Urinary bladder (tissue), 4 donors: ENCODE measurements at places on chromosomes 6 and 20.

GRCh38 chr6:162442687-162443086 is 284.9 kb downstream of the PRKN start:
- DNase-seq: no peak

DNA sequence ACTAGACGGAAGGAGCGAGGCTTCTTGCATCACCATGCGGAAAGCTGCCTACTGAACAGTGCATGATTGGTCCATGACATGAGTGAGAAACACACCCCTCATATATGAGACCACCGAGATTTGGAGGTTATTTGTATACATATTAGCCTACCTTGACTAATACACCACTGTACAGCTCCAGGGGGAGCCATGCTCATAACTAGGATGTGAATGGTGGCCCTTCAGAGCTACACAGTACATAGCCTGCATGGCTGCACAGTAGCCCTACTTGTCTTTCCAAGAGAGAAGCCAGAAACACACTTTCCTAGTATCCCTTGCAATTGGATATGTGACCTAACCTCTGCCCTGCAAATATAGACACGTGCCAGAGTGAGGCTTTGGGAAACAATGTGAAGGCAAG is 21.8 kb upstream of the MCUR1 start:
- no peak for DNase-seq

DNA sequence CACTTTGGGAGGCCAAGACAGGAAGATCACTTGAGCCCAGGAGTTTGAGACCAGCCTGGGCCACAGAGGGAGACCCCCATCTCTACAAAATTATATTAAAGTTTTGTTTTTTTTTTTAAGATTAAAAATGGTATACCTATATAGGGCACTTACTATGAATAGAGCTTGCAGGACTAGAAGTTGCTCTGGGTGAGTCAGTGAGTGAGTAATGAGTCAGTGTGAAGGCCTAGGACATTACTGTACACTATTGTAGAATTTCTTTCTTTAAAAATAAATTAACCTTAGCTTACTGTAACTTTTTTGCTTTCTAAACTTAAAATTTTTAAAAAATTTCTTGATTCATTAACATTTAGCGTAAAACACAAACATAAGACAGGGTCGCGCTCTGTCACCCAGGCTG is 29.7 kb downstream of the STK35 start:
- no peak for DNase-seq

GRCh38 chr6:35041086-35041861 is 99.9 kb downstream of the TCP11 start:
- DNase-seq: no peak

DNA sequence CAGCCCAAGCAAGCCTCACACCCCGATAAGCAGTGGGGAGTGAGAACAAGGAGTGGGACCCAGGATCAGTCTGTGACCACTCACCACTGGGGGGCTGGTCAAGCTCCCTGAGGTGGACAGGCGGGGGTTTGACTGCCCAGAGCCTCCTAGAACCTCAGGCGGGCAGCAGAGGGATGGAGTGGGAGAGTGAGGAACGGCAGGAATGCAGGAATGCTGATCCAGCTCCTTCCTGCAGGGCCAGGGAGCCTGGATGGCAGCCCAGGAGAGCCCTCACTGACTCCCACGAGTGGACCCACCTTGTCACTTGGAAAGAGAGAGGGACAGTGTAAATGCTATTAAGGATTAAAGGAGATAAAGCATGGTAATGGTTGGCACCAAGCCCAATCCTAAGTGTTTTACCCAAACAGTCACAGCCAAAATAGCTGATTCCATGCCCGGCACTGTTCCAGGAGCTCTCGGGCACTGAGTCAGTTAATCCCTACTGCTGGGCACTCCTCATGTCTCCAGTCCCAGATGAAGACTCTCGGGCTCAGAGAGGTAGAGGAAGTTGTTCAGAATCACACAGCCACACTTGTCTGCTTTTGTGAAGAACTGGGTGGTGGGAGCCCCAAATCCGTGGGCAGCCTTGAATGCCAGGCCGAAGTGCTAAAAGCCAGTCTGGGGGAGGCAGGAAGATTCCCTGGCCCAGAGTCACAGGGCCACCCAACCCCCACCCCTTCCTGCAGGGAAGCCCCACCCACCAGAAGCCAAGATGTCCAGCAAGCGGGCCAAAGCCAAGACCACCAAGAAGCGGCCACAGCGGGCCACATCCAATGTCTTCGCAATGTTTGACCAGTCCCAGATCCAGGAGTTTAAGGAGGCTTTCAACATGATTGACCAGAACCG is 3.1 kb downstream of the MYL9 start:
- no peak for DNase-seq

GRCh38 chr6:6057442-6058053 is 50.8 kb upstream of the NRN1 start:
- no peak for DNase-seq

DNA sequence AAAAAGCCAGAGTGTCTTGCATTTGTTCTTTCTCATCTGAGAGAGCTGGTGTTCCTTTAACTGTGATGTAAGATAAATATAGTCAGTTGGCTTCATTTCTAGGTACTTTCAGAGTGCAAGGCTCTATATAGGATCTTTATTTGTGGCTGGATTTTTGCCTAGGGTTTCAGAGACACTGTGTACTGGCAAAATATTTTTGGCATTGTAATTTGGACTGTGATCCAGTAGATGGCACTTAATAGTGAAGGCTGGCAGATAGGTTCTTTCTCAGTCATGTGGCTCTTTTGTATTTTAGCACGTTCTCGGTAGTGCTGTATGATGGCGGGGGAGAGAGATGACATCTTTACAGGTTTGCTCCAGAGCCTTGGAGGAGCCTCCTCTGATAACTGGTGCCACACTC is 26.8 kb upstream of the SLC35B3 start:
- DNase-seq: no peak

GRCh38 chr6:138580801-138581200 is 81.5 kb upstream of the NHSL1 start:
- DNase-seq: no peak

DNA sequence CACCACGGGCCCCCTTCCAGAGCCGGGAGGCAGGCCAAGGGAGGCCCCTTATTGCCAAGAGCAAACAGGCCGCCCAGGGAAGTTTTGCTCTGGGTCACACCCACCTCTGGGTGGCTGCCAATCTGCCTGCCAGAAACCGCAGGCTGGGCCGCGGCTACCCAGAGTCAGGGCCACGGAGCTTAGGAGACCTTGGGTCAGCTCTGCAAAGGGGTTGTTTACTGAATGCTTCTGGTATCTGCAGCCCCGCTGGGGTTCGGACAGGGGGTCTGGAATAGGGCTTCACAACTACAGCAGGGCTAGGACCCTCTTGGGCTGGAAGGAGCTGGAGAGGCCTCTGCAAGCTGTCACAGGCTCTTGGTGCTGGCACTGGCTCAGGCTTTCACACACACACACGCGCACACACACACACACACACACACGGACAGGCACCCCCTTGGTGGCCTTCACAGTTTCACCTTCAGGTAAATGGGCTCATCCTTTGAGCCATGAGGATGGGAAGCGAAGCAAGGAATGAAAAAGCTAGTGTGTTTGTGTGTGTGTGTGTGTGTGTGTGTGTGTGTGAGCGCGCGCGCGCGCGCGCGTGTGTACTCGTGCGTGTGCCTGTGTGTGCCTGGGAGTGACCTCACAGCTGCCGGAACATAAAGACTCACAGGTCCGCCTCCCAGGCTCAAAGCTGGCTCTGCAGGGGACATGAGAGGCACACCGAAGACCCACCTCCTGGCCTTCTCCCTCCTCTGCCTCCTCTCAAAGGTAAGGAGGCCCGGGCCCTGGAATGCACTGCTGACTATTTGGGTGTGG is at the start of gene CCN5:
Gene CCN5, plus strand, starts transcription at position 669 of the 798 bp plus-strand sequence. Its CDS starts 22 bp downstream, at position 691.
- DNase-seq: no peak

- DNase-seq: no peak
These were observed 21.0 kb downstream of the RIPOR3 start for GRCh38 chr20:50670126-50670862.

- DNase-seq: peak; percentile 82
These were observed 123.3 kb upstream of the COL21A1 start for GRCh38 chr6:56370561-56371211.

GRCh38 chr6:108807928-108808327 is 40.3 kb upstream of the ARMC2 start:
- DNase-seq: no peak

- no peak for DNase-seq
These were observed at the start of gene DPM1 for GRCh38 chr20:50957798-50958614. TSS of gene DPM1 (minus strand) at chr20:50958532. CDS start at chr20:50958523, 9 bp downstream.

DNA sequence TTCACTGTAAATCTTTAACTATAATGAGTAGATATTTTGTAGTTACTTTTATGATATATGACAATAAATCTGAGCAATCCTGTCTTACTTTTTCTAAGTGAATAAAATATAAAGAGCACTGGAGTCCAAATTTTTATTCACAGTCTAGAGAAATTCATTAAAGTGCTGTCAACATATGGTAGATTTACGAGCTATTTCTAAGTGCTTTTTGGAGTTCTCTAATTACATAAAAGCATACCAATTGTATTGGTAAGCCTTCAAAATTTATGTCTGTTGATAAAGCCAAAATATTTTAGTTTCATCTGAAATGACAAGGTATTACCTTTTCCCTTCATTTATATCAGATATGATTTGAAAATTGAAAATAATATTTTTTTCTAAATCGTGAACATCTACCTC is 75.4 kb downstream of the MAN1A1 start:
- no peak for DNase-seq

DNA sequence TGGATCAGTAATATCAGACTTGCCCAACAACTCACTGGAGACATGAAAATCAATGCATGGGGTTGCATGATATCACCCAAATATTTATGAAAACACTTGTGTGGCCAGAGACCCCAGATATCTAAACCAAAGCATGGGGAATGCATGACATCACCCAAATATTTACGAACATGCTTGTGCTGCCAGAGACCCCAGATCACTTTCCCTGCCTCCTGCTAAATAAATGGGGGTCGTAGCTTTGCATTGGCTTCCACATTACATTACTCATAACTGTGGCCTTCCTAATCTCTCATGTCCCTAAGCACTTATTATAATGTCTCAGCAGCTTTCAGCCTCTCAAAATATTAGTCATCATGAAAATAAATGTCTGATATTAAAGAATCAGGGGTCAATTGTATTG is 838.0 kb upstream of the DEFB115 start:
- no peak for DNase-seq

DNA sequence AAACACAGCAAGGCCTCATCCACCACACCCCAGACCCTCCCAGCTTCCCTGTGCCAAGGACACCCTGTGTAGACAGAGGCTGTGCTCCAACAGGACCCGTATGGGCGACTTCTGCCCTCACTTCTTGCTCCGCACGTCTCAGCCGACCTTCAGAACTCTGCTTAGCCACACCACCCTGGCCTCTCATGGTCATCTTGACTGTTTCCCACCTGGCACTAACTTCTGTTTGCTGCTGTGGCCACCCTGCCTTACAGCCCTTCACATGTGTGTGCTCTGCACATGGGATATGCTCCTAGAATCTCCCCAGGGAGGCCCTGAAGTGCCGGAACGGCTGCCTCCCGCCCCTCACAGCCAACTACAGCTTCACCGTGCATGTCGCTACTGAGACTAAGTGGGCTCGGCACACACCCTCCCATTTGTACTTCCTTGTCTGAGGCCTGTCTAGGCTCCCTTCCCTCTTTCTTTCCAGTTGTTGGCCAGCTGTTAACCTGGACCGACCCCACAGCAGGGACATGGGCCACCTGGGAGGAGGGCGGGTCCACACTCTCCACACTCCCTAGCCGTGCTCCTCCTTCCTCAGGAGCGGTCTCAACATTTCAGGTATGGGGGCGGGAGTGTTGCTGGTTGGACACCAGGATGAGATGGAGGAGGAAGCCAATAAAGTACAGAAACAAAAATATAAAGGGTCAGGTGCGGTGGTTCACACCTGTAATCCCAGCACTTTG is 69.6 kb downstream of the PYGB start:
- DNase-seq: no peak

DNA sequence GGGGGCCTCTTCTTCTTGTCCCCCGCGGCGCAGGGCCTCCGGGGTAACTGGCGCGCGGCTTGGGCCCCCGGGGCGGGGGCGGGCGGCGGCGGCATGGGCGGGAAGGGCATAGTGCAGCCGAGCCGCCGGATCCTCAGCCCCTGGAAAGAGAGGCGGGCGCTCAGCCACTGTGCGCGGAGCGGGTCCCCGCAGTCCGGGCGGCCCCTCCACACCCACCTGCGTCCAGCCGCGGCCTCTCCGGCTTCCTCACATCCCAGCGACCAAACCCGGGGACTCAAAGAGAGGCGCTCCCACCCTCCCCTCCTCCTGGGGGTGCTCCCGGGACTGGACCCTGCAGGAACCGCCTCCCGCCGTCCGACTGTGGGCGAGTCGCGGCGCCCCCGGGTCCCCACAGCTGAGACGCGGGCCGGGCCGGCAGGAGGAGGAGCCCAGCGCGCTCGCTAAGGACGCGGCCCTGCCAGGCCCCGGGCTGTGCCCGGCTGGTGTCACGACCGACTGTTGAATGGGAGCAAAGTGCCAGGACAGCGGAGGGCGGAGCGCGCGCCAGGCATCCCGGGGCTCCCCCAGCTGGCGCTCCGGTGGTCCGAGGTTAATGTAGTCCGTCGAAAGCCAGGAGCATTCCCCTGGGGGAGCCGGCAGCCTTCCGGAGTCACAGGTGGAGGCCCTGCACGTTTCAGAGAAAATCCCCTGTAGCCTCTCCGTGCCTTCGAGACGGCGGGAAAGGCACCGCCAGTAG is at the start of gene PRR18:
Gene PRR18, minus strand, starts transcription at position 360 of the 736 bp plus-strand sequence. Its CDS starts 250 bp downstream, at position 110.
- DNase-seq: no peak

- DNase-seq: no peak
These were observed 190.3 kb downstream of the UTRN start for GRCh38 chr6:144475411-144475810.

- no peak for DNase-seq
These were observed 67.3 kb downstream of the PREX1 start for GRCh38 chr20:48760403-48760983.

GRCh38 chr6:152642578-152643375 is 5.6 kb upstream of the SYNE1 start:
- DNase-seq: no peak

GRCh38 chr6:31784098-31784925 is 7.2 kb upstream of the VWA7 start:
- no peak for DNase-seq

DNA sequence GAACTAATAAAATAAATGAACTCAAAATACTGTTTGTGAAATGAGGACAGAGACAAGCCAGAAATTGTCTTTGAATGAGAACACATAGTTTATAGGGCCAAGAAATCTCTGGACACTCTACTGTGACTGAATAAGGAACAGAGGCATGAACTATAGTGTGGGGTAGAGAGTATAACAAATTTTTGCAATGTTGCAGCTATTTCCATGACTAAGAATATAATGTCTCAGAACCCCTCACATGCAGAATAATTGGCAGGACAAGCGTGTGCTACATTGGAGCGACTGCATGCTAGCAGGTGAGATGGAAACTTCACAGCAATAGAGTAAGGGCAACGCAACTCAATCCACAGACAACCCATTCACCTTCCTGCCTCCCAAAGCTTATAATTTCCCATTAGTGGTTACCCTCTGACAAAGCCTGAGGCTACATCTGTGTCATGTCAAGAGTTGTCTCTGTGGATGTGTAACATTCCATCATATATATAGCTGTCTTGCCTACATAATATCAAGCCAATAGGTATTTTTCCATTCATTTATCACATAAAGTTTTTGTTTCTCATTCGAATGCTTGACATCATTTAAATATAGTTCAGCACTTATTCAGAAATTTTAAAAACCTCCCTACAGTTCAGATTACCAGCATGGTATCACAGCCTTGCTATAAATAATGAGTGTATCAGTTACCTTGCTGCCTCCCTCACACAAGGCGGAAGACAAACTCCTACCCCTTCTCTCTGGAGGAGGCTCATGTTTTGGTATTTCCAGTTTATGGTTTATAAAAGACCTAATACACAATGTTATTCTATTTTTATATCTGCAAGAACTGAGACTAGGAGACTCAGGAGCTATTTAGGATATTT is 47.9 kb upstream of the ECHDC1 start:
- DNase-seq: no peak

- DNase-seq: no peak
These were observed 213.3 kb downstream of the CBLN4 start for GRCh38 chr20:55792049-55792448.
